ENCODE measurements at places on chromosomes 4 and X. TPM values are rescaled to one million over a fixed set of nuclear protein-coding genes. Genes with fewer than 3 reads are reported as not detected.

- no peaks in the 10 kb centered on the region for H3K4me1 ChIP-seq
- DNase-seq = no peak
- no peak overlapping the region for H3K4me3 ChIP-seq
- no peaks in the 10 kb centered on the region for H3K27me3 ChIP-seq
- H3K36me3 ChIP-seq = no peaks in the 10 kb centered on the region
Measured at GRCh38 chr4:81757691-81758090, 286.0 kb upstream of the RASGEF1B start.

- no peaks in the 10 kb centered on the region for H3K4me1 ChIP-seq
- no peak overlapping the region for H3K4me3 ChIP-seq
- H3K27ac ChIP-seq = no peak overlapping the region
- no peak for DNase-seq
- no peaks in the 10 kb centered on the region for H3K27me3 ChIP-seq
- H3K36me3 ChIP-seq = no peaks in the 10 kb centered on the region
Measured at GRCh38 chr4:125045311-125045710, 269.4 kb upstream of the FAT4 start.

- DNase-seq = no peak
- H3K36me3 ChIP-seq = no peaks in the 10 kb centered on the region
- no peak overlapping the region for H3K27ac ChIP-seq
- H3K4me1 ChIP-seq = no peaks in the 10 kb centered on the region
- no peak overlapping the region for H3K4me3 ChIP-seq
Measured at GRCh38 chr4:58510652-58511051, 1400.5 kb upstream of the IGFBP7 start.

GRCh38 chr4:94221916-94222315 lies 14.3 kb downstream of the SMARCAD1 start:
- no peak overlapping the region for H3K27ac ChIP-seq
- no peaks in the 10 kb centered on the region for H3K27me3 ChIP-seq
- H3K4me3 ChIP-seq = no peak overlapping the region
- peaks cover 52% of the 10 kb centered on the region for H3K36me3 ChIP-seq

- H3K36me3 ChIP-seq = no peaks in the 10 kb centered on the region
- H3K27ac ChIP-seq = no peak overlapping the region
- H3K4me1 ChIP-seq = no peaks in the 10 kb centered on the region
- DNase-seq = no peak
Measured at GRCh38 chr4:94939791-94940519, 182.2 kb downstream of the BMPR1B start.

- H3K27me3 ChIP-seq = no peaks in the 10 kb centered on the region
- no peak overlapping the region for H3K27ac ChIP-seq
- H3K4me3 ChIP-seq = no peak overlapping the region
- DNase-seq = no peak
- peaks cover 21% of the 10 kb centered on the region for H3K4me1 ChIP-seq
Measured at GRCh38 chr4:52638717-52639116, 20.4 kb downstream of the USP46 start.

The FRMD7 gene
- total RNA-seq = not detected

The MAPK10 gene
- total RNA-seq = 8.6 TPM

The UNC5C gene
- total RNA-seq = 0.31 TPM

The SNCA gene
- 9.0 TPM for total RNA-seq

The TSPYL2 gene
- total RNA-seq = 4.8 TPM

The ARX gene
- total RNA-seq = not detected

Measured in esophagus squamous epithelium (tissue), 5 donors.